ENCODE measurements at places on chromosomes 13 and 19. TPM values are rescaled to one million over a fixed set of nuclear protein-coding genes. Genes with fewer than 3 reads are reported as not detected.

GRCh38 chr19:32199501-32200040 is 145.8 kb upstream of the ZNF507 start:
- no peak for DNase-seq

GRCh38 chr19:14410091-14411051 is 8.8 kb downstream of the DDX39A start:
- DNase-seq, result no peak

- DNase-seq, result no peak
Observed at GRCh38 chr13:28984825-28985224, 164.7 kb downstream of the MTUS2 start.

DNA sequence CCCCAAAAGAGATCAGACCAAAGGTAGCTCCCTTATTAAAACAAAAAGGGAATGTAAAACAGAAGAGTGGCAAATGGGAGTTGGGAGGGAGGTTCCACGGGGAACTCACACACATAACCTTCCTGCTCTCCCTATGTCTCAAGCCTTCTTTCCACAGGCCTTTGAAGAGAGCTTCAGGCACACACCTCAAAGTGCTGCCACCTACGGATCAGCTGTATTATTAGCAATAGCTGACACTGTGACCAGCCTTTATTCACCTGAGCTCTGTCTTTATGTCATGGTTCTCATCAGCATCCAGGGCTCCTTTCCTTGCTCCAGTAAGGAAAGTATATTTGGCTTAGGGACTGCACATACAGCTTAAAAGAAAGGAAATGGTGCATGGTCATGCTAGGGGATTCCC is 11.3 kb downstream of the ZNF571 start:
- DNase-seq, result no peak

DNA sequence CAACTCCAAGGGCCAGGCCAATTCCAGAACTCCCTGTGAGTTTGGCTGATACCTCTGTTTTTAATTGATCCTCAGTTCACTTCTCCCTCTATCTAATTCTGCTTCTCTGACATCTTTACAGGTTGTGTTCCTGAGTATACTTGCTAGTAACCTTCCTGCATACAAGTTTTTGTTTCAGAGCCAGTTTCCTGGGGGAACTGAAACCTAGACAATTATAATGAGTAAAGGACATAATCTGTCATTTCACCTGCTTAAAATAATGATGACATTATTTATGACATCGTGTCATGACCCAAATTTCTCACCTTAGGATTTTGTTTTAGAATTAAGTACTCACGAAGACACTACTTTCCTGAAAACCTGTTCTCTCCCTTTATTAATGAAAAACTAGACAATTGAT is 12.5 kb upstream of the MYCBP2 start:
- DNase-seq, result no peak

DNA sequence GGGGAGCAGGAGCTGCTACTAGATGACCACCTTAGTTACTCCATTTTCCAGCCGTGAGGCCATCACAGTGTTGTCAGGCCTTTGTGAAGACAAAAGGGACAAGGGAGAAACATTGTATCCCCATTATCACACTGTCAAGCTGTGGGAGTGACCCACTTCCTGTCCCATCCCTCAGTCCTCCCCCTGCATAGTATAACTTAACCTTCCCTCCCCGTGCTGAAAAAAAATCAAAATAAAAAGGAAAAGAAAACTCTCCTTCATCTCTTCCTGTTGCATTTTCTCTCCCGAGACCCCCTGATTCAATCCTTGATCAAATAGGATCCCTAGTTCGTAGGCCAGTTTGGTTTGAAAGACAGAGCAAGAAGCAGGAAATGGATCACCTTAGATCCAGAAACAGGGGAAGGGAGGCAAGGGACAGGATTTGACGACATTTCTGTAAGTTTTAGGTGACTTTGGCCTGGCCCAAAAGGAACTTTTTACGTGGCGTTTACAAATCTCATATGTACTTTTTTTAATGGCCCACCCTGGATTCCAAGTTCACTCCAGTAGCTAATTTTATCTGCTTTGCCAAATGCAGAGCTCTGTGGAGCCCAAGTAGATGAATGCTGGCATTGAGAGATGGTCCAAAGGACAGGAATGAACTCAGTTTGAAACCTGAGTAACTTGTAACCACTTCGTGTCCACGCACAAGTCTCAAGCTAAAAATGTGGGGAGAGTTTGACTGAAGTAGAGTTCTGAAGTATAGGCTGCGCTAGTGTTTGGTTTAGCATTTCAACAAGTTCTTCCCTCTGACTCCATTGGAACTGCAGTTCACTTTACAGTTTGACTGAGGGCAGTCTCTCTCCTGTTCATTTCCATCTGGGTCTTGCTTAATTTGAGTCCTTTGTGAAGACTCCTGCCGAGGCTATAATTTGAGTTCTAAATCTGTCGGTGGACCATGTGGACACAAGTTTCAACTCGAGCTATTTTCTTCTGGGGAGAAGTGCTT is 16.6 kb upstream of the GATAD2A start:
- DNase-seq, result no peak

- no peak for DNase-seq
Observed at GRCh38 chr19:24048261-24048660, 38.7 kb upstream of the ZNF254 start.

- no peak for DNase-seq
Observed at GRCh38 chr13:91762957-91763356, 364.5 kb downstream of the GPC5 start.

- DNase-seq, result no peak
Observed at GRCh38 chr19:34276614-34277013, 22.3 kb downstream of the GARRE1 start.

GRCh38 chr13:79932556-79932955 is 408.4 kb downstream of the SPRY2 start:
- DNase-seq, result no peak

Gene MAMSTR
- total RNA-seq, result 4.7 TPM

Gene ERICH4
- not detected for total RNA-seq

Gene PRKACA
- total RNA-seq, result 126 TPM

Gene ZNF699
- 20.9 TPM for total RNA-seq

Gene CGB5
- total RNA-seq, result not detected
